ENCODE measurements at places on chromosomes 16 and 17.

DNA sequence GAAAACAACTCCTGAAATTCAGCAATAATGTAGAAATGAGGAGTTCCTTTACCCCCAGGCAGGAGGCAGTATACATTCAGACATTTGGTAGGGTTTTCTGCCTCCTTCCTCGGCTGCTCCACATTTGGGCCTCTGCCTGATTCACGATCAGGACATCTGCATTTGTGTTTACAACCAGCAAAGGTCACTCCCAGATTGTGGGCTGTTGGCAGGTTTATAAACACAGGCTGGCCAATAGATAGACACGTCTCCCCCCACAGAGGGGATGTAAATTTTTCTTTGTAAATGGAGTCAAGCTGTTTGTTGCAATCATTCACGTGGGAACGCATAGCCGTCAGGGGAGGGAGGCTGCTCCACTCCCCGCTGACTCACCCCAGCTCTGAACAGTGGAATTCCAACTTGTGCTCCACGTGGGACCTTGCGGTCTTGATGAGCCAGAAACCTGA is 252.1 kb upstream of the N4BP1 start:
- no peak for DNase-seq

- DNase-seq: no peak
These were observed 3.9 kb upstream of the RAB40B start for GRCh38 chr17:82702231-82702927.

- no peak for DNase-seq
These were observed 44.0 kb downstream of the UBN1 start for GRCh38 chr16:4891097-4891885.

DNA sequence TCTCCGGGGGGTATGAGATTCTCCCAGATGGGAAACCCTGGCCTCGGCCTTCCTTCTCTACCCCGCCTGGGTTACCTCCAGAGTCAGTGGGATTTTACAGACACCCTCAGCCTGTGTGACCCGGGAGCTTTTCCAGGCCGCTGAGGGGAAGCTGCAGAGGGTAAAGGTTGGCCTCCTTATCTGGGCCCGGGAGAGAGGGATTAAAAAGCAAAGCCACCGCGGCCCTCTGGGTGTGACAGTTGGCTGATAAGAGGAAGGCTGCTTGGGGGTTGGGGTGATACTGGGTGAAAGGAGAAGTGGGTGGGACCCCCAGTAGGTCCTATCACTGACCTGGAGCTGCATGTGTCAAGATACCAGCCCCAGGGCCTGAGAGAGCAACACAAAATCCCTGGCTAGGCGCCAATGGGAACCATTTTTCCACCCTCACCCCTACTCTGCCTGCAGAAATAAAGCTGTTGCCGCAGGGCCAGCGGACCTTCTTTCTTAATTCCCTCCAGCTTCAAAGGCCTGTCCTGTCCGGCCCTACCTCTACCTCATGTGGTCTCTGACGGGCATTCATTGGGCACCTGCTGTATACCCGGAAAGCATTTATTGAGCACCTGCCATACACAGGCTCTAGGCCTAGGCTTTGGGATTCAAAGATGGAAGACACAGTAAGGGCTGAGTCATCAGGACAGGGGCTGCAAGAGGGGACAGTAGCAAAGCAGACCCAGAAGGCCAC is 77.6 kb upstream of the GSE1 start:
- no peak for DNase-seq

DNA sequence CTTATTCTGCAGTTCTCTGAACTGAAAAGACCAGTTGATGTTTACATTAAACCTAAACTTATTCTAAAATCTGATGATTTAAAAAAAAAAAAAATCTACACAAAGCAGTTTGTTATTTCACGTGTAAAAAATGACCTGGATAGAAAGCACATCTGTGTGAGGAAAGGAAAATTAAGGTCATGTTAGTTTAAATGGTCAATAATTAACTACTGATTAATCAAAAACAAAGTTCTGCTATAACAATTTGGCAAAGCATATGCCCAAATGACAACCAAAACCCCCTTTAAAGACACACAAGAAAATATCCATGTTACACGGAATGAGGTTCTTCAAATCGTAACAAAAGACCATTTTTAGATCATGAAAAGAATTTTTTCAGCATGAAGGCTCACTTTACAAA is 30.4 kb downstream of the CACNG1 start:
- no peak for DNase-seq

- DNase-seq: no peak
These were observed 1.4 kb upstream of the SLC5A11 start for GRCh38 chr16:24844101-24845030.

DNA sequence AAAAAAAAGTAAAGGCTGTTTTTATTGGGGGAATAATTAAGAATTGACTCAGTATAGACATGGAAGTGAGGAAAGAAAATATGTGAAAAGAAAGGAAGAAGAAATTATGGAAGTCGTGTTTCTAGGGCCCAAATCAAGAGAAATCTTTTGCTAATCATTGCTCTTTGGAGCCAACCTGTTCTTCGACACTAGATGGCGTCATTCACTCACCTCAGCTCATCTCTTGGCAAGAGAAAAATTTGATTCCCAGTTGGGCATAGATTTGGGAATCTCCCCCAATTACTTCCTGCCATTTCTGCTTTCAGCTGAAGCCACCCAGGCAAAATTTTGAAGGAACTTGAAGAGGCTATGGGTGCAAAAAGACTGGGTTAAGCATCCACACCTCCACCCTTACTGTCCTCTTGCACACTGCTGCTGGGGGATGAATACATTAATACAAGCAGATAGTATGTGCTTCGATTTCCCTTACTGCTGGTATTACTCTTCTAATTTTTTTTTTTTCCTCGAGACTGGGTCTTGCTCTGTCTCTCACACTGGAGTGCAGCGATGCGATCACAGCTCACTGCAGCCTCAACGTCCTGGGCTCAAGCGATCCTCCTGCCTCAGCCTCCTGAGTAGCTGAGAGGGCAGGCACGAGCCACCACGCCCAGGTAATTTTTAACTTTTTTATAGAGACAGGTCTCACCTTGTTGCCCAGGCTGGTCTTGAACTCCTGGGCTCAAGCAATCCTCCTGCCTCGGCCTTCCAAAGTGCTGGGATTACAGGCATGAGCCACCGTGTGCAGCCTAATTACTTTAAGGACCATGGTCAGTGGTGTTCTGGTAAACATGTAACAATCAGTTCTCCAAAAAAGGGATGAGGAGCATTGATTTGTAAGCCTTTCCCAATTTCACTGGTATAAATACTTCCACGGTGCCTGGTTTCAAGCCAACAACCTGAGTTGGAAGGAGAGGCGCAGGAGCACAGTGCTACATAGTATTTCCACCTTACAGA is 13.5 kb downstream of the PSMD7 start:
- DNase-seq: no peak

GRCh38 chr16:4178468-4179010 is 62.3 kb upstream of the ADCY9 start:
- no peak for DNase-seq

DNA sequence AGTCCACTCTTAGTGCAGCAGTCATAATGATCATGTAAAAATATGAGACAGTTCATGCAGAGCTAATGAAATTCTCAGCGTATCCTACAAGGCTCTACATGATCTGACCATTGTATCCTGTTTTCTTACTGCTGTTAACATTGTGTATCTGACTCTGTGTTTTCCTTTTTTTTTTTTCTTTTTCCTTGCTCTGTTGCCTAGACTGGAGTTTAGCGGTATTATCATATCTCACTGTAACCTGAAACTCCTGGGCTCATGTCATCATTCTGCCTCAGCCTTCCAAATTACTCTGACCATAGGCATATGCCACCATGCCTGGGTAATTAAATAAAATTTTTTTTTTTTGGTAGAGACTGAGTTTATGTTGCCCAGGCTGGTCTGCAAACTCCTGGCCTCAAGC is 12.1 kb downstream of the DUS2 start:
- DNase-seq: no peak

GRCh38 chr17:27879987-27880608 is 13.1 kb downstream of the LYRM9 start:
- DNase-seq: peak; percentile 11

DNA sequence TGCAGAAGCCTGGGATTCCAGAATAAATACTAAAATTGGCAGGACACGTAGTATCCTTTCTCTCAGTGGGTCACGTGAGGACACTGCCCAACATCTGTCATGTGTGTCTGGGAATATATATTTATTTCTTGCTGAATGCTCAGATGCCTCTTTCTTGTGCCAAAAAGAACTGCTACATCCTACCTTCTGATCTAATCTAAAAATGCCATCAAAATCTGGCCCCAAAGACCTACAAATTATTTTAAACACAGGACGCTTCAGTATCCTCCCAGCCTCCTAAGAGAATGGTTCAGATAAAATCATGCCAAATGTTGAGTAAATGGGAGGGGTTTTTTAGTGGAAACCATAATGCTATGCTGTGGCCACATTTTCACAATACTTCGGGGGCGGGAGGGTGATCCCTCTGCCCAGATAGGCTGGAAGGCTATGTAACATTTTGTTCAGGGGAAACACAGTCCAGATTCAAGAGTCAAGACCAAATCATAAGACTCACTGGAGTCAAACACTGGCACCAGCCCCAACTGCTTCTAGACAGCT is 22.9 kb upstream of the CORO6 start:
- DNase-seq: no peak

DNA sequence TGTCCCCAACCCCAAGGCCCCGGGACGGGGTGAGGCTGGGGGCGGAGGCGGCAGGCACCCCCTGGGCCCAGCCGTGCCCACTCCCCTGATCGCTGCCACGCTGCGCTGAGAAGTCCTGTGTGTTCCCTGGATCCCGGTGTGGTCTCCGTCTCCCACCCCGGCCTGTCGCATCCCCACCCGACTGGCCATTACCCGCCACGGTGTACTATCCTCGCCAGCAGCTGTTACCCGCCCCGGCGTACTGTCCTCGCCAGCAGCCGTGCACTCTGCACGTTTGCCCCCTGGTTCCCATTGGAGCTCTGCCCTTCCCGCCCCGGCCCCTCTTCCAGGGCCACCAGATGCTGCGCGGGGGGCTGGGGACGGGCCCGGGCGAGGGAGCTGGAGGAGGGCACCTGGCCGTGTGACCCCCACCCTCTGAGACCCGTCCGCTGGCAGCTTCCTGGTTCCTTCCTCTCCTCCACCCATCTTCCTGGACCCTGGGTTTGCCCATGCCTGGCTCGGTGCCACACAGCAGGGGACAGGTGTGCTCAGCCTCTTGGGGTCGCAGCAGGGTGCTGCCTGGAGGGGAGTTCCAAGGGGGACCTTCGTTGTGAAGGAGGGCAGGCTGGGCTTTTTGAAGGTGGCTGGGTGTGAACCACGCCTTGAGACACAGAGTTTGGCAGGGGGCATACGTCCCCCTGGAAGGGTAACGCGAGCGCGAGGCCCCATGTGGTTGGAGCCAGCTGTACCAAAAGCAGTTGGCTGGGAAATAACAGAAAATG is 19.7 kb downstream of the BAHCC1 start:
- DNase-seq: no peak

- DNase-seq: no peak
These were observed 43.6 kb downstream of the RPA1 start for GRCh38 chr17:1873418-1873817.

GRCh38 chr16:56311208-56312027 is 113.9 kb downstream of the AMFR start:
- DNase-seq: no peak

DNA sequence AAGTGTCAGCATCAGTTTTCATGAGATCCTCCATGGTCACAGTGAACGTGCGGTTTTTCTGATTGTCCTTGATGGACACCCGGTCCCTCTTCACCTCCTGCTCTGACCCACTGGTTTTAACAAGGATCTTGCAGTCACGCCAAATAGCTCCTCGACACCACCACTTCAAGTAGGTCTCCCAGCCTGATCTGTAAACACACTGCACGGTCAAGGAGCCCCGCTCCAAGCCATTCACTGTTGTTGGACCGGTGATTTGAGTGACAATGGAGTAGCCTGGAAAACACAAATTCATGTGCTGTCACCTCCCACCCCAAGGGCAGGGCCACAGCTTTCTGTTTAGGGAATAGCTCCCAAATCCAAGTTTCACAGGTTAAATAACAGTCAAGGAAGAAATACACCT is 8.2 kb downstream of the CD300LF start:
- no peak for DNase-seq

GRCh38 chr16:22898874-22899348 is 84.9 kb downstream of the HS3ST2 start:
- DNase-seq: peak; percentile 13

GRCh38 chr16:55557186-55557585 is 9.3 kb upstream of the CAPNS2 start:
- no peak for DNase-seq

GRCh38 chr17:67434061-67434525 is 57.0 kb downstream of the PITPNC1 start:
- DNase-seq: no peak

DNA sequence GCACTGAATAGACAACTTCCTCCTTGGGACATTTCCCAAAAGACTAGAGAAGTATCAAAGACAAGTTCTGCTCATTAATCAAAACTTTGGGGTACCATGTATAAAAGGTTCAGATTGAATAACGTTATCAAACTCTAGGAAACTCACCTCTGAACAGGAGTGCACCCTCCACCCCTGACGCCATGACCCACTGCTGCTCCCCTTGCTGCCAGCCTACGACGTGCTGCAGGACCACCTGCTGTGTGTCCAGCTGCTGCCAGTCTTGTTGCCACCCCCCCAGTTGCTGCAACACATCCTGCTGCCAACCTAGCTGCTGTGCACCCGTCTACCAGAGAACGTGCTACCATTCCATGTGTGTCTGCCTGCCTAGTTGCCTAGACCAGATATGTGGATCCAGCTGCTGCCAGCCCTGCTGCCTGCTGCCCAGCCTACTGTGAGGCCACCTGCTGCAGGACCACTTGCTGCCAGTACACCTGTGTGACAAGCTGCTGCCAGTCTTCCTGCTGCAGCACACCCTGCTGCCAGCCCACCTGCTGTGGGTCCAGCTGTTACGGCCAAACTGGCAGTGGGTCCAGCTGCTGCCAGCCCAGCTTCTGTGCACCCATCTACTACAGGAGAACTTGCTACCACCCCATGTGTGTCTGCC is 13.8 kb upstream of the KRTAP9-2 start:
- no peak for DNase-seq

DNA sequence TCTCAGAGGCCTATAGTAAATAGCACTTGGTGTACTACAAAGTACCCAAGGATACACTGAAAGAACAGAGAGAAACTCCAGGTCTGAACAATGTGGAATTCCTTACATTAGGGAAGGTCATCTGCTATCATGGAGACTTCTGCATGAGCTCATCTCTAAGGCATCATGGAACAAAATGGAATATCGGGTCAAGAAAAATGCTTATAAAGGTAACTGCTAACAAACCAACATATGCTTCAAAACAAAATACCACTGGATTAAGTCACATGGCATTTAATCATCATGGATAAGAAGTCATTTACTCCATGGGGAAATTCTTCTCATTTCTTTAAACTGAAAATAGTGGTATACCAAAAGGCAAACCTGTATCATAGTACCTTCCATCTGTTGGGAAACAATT is 34.2 kb downstream of the TXNDC11 start:
- DNase-seq: peak; percentile 56

GRCh38 chr17:13631529-13631928 is 29.8 kb upstream of the HS3ST3A1 start:
- no peak for DNase-seq

DNA sequence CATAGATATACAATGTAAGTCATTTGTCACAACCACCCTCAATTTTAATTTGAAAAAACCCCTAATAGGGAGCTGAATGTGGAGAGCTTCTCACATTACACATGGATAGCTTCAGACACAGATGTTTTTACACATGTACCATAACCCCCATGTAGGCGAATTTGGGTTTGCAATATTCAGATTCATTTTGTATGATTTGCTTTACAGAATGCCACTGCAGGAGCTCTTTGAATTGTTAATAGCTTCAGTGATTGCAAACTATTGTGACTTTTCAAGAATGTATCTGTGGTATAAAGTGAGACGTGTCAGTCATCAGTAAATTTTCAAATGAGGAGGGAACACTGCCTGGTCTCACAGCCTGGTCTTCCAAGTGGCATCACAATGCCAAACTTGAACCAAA is 112.6 kb upstream of the CACNG5 start:
- DNase-seq: no peak

GRCh38 chr17:930258-930657 is 49.3 kb downstream of the NXN start:
- DNase-seq: no peak
